ENCODE measurements at places on chromosomes 6 and 20.

- no peak for DNase-seq
Observed at GRCh38 chr6:165222315-165223025, 86.9 kb downstream of the C6orf118 start.

DNA sequence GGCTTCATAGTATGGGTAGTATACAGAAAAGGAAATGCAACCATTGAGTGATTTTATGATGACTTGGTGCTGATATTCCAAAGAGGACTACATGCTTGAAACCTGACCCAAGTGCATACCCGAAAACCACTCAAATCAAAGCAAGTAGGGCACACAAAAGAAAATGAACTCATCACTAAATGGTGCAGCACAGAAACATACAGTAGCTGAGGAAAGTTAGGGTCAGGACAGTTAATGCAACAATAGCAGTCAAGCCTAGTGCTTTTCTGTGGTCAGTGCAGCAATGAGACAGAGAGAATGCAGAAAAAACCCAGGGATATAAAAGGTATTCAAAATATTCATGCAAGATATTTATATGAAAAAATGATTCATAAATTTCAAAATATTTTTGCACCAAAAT lies 711.1 kb downstream of the EPHA7 start:
- no peak for DNase-seq

DNA sequence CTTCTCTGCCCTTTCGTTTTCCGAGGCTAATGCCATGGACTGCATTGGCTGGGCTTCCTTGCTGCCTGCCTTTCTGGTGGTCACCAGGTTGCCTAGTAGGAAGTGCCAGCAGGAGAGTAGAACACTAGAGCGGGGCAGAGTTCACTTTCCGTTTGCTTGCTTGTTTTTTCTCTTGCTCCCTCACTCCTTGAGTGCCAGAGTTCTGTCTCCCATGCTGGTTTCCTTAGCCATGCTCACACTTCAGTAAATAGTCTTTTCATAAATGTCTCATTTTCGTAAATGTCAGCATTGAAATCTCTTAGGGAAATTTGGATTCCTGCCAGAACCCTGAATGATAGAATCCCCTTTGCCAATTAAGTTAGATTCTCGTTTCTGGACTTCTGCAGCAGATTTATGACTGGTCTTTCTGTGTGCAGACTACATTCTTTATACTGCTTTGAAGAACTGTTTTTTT lies 63.9 kb downstream of the FAM83B start:
- no peak for DNase-seq

GRCh38 chr6:152746172-152746553 lies 4.4 kb upstream of the VIP start:
- DNase-seq: no peak

GRCh38 chr6:77715588-77715987 lies 62.7 kb downstream of the MEI4 start:
- no peak for DNase-seq
